ENCODE measurements at places on chromosomes 11 and 22.

DNA sequence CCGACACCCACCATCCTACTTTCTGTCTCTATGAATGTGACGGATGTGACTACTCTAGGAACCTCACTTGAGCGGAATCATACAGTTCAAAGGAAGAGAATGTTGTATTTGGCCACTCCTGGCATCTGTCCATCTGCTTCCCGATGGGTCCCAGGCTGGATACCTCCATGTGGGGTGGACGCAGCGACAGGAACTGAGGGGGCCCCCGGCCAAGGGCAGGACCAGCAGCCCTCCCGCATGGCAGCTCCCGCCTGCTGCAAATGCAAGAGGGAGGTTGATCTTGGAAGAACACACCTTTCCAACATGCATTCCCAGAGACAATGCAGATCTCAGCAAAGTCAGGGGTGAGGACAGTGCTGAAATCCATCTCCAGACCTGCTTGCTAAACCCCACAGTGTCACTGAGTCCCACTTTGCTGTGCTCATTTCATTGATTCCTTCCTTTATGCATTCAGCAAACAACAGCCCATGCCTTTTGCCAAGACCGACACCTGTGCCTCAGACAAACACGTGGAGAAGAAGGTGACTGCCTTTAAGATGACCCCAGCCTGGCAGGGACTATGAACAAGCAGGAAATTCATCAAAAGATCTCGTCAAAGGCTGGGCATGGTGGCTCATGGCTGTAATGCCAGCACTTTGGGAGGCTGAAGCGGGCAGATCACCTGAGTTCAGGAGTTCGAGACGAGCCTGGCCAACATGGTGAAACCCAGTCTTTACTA lies 246.2 kb downstream of the CTTN start:
- DNase-seq: no peak

DNA sequence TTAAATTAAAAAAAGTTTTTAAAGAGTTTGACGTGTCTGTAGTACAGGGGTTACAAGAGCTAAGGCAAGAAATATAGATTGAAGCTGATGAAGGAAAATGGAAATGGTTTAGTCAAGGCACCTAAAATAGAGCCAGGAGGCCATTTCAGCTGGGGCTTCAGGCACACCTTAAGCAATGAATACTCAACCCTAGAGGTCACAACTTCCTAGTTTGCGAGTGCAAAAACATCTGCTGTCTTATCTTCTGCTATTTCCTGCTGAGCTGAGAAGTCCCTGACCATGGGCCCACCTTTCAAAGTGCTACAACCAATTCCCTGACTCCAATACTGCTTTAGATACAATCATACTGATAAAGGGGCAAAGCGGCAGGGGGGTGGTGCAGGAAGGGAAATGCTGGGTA lies 87.4 kb downstream of the DLG2 start:
- no peak for DNase-seq

DNA sequence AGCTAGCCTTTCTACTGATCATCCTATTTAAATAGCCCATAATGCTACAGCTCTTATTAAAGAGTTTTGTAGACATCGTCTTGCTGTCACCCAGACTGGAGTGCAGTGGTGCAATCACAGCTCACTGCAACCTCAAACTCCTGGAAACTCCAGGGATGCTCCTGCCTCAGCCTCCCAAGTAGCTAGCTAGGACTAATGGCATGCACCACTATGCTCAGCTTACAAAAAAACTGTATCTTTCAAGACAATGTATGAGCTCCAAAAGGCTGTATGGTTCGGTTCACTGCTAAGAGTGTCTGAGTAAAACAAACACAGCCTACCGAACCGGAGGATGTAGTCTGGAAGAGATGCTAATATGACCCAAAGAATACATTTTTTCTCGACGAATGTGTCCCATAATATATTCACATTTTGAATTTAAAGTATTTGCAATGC lies 2.6 kb downstream of the TAF1D start:
- peak; percentile 32 for DNase-seq

- no peak for DNase-seq
These were observed 6.6 kb upstream of the SSTR3 start for GRCh38 chr22:37218771-37219411.

- no peak for DNase-seq
These were observed 118.7 kb downstream of the PGR start for GRCh38 chr11:101010899-101011298.

DNA sequence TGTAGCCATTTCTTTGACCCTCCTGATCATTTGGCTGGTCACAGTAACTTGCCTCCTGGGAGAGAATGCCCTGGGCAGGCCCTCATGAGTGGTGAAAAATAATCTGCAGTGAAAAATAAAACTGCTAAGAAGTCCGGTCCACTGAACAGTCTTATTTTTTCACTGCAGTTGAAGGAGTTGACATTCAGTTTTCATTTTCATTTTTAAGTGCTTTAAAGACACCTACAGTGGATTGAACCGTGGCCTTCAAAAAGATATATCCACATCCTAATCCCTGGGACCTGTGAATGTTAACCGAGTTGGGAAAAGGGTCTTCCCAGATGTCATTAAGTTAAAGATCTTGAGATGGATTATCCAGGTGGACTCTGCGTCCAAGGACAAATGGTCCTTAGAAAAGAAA lies 153.6 kb upstream of the GRK3 start:
- DNase-seq: no peak

DNA sequence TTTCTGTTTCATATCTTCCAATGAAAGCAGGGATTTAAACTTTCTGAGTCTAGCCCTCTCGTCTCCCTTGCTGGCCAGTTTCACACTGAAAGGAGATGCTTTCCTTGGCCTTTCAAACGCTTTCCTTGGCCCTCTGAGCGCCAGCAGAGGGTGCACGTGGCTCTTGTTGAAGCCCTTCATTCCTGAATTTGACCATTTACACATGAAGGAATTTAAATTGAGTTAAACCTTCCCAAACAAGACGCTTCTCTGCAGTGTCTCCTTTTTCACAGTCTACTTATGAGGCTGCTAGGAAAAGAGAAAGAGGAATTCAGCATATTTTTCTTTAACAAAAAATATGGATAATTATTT lies 21.6 kb downstream of the NNMT start:
- DNase-seq: peak; percentile 61

Data from fibroblast of lung (primary cell).